ENCODE measurements at places on chromosomes 5 and 9. TPM values are rescaled to one million over a fixed set of nuclear protein-coding genes. Genes with fewer than 3 reads are reported as not detected.

MYO10 gene
- total RNA-seq = 61.2 TPM

SLC6A7 gene
- under 0.01 TPM for total RNA-seq

TMEM232 gene
- total RNA-seq = 1.3 TPM

TMEM171 gene
- 4.5 TPM for total RNA-seq

CDKN2B-AS1 gene
- total RNA-seq = 9.5 TPM

MRPS27 gene
- 88.5 TPM for total RNA-seq

RAPGEF1 gene
- total RNA-seq = 22.9 TPM

PCDHGA9 gene
- 4.7 TPM for total RNA-seq

AGXT2 gene
- under 0.01 TPM for total RNA-seq

DNAH5 gene
- 0.97 TPM for total RNA-seq

RANBP3L gene
- 1.3 TPM for total RNA-seq

VCAN gene
- 490 TPM for total RNA-seq

SLC46A2 gene
- total RNA-seq = not detected

FBN2 gene
- total RNA-seq = 81.6 TPM

KIAA0825 gene
- total RNA-seq = 9.5 TPM

C9orf72 gene
- 6.1 TPM for total RNA-seq

IL3 gene
- total RNA-seq = not detected

TXNDC8 gene
- not detected for total RNA-seq

PCDHB10 gene
- under 0.01 TPM for total RNA-seq

MLANA gene
- total RNA-seq = not detected

HINT2 gene
- total RNA-seq = 27.4 TPM

SMC5 gene
- 39.3 TPM for total RNA-seq

PPIC gene
- 42.5 TPM for total RNA-seq

GPR21 gene
- 1.9 TPM for total RNA-seq

SOWAHA gene
- total RNA-seq = under 0.01 TPM

EFNA5 gene
- total RNA-seq = 6.5 TPM

HK3 gene
- total RNA-seq = not detected

SCGB3A2 gene
- not detected for total RNA-seq

CDH12 gene
- total RNA-seq = not detected

PSD2 gene
- total RNA-seq = not detected

ABCA2 gene
- 15.5 TPM for total RNA-seq

GDF9 gene
- not detected for total RNA-seq

IRGM gene
- total RNA-seq = 0.32 TPM

MARVELD2 gene
- 2.3 TPM for total RNA-seq

FCN1 gene
- not detected for total RNA-seq

SAXO1 gene
- not detected for total RNA-seq

PCDHGB4 gene
- total RNA-seq = 11.0 TPM

FOXD4L5 gene
- under 0.01 TPM for total RNA-seq

ASPN gene
- total RNA-seq = 1.6 TPM

PRSS3 gene
- 3.9 TPM for total RNA-seq

PCSK5 gene
- 1.7 TPM for total RNA-seq

BAAT gene
- total RNA-seq = under 0.01 TPM

CXCL14 gene
- not detected for total RNA-seq

SPATA31A1 gene
- not detected for total RNA-seq

PKD2L2 gene
- not detected for total RNA-seq
